ENCODE measurements at places on chromosomes 11 and 22.
A peak's percentile ranks its signal among the peaks of the same experiment; 100 is the strongest.

DNA sequence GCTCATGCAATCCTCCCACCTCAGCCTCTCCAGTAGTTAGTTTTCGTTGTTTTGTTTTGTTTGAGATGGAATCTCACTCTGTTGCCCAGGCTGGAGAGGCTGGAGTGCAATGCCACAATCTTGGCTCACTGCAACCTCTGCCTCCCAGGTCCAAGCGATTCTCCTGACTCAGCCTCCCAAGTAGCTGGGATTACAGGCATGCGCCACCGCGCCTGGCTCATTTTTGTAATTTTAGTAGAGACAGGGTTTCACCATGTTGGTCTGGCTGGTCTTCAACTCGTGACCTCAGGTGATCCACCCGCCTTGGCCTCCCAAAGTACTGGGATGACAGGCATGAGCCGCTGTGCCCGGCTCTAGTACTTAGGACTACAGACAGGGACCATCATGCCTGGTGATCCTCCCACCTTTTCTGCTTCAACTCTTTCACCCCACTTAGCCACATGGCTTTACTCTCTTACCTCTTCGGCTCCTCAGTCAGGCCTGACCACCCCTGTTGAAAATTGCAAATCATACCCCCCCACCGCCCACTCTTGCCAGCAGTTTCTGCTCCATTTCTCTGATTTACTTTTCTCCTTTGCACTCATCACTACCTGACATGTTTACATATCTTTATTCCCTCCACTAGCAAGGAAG lies 157.1 kb upstream of the GRK3 start:
- DNase-seq: no peak

DNA sequence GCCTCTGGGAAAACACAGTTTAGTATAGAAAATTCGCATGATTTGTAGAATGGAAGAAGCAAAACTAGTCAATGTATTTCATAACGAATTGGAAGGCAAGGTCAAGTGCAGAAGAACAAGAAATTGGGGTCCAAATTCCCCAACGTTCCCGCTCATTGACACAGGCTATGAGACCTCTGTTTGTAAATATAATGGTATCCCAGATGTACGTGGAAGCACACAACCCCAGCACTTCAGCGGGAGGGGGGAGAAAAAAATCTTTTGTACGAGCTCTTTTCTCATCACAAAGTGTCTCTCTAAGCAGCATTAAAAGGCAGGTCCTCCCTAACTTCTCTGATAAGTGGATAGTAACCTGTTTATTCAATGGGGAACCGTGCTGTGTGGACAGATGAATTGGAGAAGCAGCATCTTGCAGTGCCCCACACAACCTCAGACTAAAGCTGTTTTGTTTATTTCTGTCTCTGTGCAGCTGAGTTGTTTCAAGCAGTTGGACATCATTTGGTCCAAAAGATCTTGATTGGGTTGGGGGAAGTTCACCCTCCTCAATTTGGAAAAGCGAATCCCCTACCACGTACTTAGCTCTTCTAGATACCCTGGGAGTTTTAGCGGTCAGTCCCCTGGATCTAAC lies 1.1 kb upstream of the GAB2 start:
- no peak for DNase-seq

DNA sequence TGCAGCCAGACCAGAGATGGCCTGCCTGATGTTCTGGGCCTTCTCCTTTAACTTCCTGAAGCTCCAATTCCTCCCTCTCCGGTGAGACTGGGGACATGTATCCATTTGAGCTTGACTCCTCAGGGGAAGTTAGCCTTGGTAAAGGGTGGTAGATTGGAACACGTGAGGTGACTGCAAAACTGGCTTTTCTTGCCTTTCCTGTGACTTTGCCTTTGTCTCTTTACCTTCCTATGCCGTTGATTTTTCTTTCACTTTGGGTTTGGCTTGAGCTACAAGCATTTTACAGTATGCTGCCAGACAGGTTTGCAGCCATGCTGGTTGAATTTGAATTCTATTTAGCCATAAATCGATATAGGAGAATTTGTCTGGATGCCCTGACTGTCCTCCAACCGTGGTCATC lies 16.8 kb upstream of the GLYATL1 start:
- DNase-seq: no peak

DNA sequence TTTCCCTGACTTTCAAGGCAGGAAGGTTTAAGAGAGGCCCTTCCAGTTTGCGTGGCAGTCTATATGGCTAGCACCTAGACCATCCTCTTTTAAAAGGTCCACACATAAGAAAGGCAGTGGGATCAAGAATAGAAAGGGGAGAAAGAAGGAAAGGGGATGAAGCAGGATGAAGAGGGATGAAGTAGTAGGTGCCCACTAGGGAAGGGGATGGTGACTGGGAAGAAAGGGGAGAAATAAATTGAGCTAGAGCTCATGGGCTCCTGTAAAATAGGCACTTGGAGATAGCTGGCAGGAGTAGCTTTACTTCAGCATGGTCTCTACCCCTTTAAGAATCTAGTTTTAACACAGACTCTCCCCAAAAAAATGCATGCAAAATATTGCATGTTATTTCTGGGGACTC lies 41.5 kb downstream of the CADM1 start:
- no peak for DNase-seq

DNA sequence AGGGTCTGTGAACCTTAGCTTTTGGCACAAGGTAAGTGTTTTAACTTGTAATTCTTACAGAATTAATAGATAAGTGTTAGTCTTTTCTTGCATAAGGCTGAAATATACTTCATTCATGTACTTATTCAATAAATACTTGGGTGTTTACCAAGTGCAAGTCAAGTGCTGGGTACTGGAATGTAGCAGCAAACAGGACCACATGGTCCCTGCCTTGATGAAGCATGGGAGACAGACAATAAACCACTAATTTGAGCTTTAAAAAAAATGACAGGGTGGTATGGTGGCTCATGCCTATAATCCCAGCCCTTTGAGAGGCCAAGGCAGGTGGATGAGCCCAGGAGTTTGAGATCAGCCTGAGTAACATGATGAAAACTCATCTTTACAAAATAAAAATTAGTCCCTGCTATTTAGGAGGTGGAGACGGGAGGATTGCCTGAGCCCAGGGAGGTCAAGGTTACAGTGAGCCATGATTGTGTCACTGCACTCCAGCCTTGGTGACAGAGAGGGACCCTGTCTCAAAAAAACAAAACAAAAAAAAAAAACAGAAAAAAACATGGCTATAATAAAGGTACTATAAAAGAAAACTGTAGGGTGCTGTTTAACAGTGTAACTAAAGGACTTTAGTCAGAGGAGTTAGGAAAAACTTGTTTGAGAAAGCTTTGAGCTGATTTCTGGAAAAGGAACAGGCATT lies 11.1 kb downstream of the CCDC83 start:
- DNase-seq: no peak

GRCh38 chr11:942823-943222 lies 17.2 kb downstream of the AP2A2 start:
- DNase-seq: no peak

DNA sequence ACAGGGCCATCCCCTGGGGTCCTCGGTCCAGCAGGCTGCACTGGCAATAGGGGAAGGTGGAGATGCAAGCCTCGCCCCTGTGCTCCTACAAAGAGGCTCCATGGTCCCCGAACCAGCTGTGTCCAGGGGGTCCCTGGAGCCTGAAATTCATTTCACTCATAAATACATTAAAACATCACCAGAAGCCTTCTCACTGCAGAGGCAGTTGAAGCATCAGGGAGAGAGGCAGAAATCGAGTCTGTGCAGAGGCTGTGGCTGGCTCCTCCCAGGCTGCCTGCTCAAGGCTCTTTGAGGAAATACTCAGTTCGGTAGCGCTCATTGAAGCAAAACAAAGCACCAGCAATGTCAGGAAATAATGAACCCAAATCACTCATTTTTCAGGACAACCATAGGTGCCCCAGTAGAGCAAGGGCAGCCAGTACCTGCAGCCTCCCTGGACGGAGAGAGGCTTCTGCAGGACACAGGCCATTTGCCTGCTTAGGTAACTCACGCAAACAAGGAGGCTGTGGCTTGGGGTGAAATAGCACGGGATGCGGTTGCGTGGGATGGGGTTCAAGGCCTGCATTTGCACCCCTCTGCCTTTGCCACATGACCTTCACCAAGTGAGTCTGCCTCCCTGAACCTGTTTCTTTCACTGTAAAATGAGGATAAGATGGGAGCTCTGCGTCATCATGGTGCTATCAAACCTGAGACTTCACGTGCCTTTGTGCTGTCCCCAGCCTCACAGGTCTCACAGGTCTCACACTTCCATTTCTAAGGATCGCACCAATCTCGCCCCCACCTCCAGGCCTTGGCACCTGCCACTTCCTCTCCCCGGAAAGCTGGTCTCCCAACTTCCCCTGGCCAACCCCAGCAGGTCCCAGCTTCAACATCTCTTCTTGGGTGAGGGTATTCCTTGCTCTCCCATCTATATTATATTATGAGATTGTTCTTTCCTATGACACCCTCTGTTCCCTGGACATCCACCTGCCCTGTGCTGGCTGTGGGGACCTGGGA lies 84.3 kb upstream of the SHISAL1 start:
- DNase-seq: peak; percentile 52

DNA sequence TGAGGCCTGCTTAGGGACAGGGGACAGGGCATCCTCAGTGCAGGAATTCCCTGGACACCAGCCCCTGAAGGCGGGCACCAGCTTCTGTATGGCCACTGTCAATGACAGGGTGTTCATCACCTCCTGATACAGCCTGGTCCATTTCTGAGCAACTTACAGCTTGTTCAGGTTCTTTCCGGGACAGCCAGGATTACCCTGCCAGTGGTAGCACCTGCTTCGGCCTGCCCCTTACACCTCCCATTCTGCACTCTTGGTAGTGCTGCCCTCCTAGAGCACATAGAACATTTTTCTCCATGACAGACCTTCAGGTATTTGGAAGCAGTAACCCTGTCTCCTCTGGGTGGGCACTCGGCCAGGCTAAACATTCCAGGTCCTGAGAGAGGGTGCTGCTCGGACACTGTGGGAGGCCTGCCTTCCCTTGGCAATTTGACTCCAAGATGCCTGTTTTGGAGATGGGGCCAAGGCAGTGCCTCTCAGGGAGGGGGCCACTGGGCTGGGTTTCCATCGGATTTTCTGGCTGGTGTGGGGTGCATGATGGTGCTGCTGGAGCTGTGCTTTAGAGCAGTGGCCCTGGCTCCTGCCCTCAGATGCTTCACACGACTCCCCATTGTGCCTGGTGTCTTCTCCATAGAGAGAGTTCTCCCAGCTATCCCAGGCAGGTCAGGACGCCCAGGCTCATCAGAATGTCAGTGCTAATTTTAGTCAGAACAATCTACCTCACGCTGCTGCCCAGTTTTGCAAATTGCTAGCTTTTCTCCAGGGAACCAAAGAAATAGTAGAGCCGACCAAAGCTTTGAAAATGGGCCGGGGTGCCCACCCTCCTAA lies 1.2 kb downstream of the GAL3ST3 start:
- DNase-seq: peak; percentile 43

- no peak for DNase-seq
These were observed 14.2 kb upstream of the CCDC89 start for GRCh38 chr11:85699957-85700741.

DNA sequence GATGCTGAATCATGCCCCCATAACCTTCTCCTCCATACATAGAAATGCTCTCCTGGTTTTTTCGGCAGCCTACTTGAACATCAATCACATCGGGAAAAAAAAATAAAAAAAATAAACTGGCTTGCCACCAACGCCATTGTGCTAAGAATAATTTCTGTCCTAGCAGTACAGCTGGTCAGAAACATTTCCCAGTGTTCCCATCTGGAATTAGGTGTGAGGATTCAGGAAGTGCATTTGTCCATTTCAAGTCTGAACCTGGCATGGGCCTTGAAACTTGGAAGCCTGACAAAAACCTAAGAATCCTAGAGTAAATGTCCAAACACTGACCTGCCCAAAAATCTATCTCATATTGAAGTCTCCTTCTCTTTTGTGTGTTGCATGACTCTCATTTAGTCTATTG lies 16.6 kb upstream of the NAV2 start:
- no peak for DNase-seq

DNA sequence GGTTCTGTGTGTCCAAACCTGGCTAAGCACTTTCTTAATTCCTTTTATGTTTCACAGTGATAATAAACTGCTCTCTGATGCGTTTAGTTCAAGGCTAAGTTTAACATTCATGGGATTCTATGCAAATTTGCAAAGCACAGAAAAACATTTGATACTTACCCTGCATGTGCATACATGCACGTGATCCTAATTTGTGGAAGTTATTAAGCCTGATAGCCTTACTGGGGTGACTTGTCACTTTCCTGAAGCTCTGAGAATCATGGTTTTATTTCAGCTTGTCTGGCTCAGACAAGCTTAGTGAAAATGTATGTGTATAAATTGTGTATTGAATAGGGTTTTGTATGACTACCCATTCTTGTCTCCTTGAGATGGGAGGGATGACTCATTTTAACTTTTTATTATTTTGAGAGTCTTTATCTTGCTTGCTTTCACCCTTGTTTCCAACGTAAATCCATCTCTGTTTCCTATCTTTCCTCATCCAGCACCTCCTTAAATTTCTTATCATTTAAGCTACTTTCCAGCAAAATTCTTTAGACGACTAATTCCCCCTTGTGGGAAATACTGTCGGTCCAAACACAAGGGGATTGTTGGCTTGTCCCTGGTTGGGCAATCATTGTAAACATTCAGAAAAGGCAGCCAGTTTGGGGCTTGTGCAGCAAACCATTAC lies 167.1 kb downstream of the C11orf91 start:
- no peak for DNase-seq

- no peak for DNase-seq
These were observed 8.8 kb downstream of the KREMEN1 start for GRCh38 chr22:29081517-29082236.

DNA sequence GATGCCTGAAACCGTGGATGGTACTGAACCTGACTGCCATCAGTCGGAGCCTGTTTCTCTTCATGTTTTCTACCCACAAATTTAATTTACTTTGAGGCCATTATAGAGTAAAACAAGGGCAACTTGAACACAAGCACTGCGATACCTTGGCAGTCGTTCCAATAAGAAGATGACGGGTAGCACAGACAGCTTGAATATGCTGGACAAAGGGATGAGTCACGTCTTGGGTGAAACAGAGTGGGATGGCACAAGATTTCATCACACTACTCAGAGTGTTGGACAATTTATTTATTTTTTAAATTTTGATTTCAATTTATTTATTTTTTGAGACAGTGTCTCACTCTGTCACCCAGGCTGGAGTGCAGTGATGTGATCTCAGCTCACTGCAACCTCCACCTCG lies 5.7 kb downstream of the DIXDC1 start:
- DNase-seq: no peak

DNA sequence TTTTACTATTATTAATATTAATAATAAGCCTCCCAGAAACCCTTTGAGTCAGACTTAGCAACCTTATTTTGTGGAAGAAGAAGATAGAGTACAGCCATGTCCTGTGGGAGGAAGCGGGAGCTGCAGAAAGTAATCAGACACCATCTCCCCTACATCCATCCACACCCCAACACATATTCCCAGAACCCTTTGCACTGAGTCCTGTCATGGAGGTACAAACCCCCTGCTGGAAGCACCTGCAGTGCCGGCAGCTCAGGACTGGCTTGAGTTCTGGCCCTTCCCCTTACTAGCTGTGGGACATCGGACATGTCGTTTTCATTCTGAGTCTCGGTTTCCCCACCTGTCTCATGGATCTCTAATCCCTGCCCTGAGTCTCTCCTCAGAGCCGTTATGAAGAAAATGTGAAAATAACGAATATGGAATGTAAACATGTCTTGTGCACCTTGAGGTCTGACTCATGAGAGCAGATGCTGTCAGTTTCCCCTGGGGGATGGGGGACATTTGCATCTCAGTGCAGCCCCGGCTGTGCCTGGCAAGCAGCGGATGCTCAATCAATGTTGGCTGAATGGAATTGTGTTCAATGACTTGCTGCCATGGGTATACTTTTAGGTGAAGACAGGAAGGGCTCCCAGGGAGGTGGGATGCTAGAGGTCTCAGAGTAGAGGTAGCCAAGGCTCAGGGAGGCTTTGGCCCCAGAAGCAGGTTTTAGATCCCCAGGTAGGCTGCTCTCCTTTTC lies 45.4 kb downstream of the TP53I11 start:
- no peak for DNase-seq
